ENCODE measurements at places on chromosomes 13 and 19.
A peak's percentile ranks its signal among the peaks of the same experiment; 100 is the strongest.

DNA sequence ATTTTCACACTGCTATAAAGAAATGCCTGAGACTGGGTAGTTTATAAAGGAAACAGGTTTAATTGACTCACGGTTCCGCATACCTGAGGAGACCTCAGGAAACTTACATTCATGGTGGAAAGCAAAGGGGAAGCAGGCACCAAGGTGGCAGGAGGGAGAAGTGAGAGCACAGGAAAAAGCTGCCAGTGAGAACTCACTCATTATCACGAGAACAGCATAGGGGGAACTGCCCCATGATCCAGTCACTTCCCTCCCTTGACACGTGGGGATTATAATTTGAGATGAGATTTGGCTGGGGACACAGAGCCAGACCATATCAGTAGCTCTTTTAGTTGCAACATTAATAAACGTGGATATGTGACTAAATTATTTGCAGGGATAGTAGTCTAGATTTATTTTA is 4.3 kb upstream of the KCTD4 start:
- DNase-seq: no peak

- DNase-seq: no peak
Observed at GRCh38 chr19:16067205-16067938, 8.9 kb upstream of the TPM4 start.

DNA sequence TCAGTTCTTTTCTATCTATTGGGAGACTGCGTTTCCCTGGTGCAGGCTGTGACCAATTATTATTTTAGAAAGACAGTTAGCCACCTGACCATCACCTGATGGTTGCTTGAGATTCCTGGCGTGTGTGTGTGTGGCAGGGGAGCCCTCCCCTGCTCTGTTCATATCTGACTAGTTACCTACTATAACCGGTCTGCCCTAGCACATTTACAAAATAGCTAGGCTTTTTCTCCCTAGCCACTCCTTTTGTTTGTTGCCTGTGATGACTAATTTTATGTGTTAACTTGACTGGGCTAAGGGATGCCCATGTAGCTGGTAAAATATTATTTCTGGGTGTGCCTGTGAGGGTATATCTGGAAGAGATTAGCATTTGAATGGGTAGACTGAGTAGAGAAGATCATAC is 76.9 kb downstream of the OLFM4 start:
- DNase-seq: no peak

GRCh38 chr13:113775451-113776145 is 16.6 kb downstream of the TMEM255B start:
- no peak for DNase-seq

GRCh38 chr13:40961214-40961613 is 57.9 kb downstream of the ELF1 start:
- DNase-seq: no peak

DNA sequence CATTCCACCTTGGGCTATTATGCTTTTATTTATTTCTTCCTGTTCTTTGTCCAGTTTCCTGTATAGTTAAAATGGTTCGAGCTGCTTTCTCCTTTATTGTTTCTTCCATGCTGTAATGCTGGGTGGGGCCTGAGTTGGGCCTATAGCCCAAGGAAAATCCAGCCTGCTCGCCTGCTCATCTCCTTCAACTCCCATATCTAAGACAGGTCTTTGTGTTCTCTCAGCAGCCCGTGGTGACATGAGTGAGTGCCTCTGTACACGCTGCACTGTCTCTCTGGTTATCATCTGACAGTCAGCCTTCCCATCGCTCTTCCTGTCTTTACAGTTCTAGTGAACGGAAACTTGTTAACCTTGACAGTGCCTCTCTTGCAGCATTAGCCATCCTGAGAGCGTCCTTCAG is 221.9 kb upstream of the SLC10A2 start:
- DNase-seq: no peak

DNA sequence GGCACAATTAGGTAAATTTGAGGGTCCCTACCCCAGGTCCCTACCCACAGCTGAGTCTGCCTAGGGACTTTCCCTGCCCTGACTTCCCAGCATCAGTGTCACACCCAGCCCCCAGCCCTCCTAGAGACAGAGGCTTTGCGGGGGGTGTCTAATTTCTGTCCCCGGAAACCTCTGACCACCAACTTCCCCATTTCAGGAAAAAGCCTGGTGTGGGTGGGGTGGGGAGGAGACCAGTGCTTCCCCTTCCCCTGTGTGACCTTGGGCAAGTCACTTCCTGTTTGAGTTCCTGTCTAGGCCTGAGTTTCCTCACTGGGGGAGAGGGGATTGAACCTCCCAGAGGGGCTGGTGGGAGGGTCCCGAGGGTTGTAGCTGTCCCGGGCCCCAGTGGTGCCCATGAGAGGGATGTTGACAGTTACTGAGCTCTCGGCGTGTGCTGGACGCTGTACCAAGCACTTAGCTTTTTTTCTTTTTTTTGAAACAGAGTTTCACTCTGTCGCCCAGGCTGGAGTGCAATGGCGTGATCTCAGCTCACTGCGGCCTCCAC is 7.9 kb downstream of the VASP start:
- peak; percentile 42 for DNase-seq

- no peak for DNase-seq
Observed at GRCh38 chr13:91313103-91313502, 34.4 kb upstream of the MIR17HG start.

DNA sequence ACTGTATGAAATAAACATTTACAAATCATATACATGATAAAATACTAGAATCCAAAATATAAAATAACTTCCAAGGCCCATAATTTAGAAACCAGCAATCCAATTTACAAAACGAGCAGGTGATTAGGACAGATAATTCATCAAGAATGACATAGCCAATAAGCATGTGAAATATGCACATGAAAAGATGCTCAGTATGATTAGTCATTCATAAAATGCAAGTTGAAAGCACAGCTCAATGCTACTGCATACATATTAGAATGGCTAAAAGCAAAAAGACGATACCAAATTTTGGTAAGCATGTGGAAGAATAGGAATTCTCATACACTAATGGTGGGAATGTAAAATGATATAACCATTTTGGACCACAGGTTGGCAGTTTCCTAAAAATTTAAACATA is 837.2 kb upstream of the MIR17HG start:
- no peak for DNase-seq

GRCh38 chr19:10747674-10748073 is 29.8 kb downstream of the DNM2 start:
- no peak for DNase-seq

DNA sequence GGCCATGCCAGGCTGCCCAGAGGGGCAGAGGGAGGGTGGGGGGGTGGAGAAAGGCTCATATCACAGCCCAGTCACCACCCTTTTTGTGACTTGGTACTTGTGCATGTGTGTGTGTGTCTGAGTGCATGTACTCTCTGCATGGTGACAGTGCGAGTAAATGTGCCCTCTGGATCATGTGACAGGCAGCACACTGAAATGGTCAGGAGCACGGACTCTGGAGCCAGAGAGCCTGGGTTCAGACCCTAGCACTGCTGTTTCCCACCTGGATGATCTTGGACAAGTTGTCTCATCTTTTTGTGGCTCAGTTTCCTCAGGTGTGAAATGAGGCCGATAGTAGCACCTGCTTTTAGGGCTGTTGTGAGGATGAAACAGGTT is 2.0 kb downstream of the CIC start:
- DNase-seq: no peak

GRCh38 chr13:29165216-29165615 is 345.1 kb downstream of the MTUS2 start:
- no peak for DNase-seq

DNA sequence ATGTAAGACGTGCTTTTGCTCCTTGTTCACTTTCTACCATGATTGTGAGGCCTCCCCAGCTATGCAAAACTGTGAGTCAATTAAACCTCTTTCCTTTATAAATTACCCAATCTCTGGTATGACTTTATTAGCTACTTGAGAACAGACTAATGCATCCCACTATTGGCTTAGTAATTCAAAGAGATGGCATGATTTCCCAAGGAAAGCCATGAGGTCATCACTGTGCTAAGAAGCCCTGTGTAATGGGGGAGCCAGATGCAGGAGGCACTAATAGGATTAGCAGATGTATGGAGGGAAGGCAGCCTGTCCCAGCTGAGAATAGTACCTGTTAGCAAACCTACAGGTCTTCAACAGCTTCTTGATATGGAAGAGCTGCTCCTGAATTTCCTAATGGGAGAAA is 38.1 kb downstream of the RUBCNL start:
- DNase-seq: no peak

- no peak for DNase-seq
Observed at GRCh38 chr19:11073568-11073967, 15.7 kb upstream of the LDLR start.

DNA sequence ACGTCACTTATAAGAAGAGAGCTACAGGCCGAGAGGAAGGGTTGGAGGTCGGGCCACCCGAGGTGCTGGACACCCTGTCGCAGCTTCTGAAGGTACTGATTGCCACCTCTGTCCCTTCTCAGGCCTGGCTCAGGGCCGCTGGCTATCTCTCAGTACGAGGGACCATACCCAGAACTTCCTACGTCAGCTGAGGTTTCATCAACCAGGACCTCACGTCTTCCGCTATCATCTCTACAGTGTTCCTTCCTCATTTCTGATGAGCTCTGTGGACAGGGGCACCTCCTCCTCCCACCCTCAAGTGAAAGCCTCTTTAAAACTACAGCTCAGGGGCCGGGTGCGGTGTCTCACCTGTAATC is 58.2 kb upstream of the USE1 start:
- no peak for DNase-seq

DNA sequence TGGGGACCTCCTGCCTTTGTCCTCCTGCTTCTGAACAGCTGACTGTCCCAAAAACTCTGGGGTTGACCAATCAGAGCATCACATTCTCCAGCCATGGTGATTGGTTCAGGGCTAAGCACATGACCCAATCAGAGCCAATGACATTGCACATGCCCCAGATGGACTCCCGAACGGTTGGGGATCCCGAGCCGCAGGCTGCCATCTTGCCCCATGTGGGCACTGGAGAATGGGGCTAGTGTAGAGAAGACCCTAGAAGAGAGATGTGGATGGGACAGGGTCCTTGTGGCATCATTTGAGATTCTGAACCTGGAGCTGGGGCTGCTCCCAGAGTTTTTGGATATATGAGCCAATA is 31.3 kb upstream of the PEPD start:
- DNase-seq: no peak

DNA sequence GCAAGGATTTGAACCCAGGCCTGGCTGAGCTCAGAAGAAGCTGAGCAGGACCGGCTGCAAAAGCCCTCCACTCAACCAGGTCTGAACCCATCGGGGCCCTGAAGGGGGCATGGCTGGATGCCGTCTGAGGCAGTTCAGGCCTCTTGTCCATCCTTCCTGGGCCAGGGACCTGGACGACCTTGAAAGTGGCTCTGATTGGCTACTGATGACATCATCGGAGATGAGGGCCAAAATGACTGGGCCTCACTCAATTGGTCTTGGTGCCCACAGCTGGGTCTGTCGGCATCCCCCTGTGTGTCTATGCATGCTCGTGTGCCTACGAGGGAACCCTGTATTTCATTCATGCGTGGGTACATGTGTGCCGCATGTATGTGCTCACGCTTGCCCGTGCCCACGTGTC is 71.8 kb downstream of the PTPRS start:
- DNase-seq: no peak

DNA sequence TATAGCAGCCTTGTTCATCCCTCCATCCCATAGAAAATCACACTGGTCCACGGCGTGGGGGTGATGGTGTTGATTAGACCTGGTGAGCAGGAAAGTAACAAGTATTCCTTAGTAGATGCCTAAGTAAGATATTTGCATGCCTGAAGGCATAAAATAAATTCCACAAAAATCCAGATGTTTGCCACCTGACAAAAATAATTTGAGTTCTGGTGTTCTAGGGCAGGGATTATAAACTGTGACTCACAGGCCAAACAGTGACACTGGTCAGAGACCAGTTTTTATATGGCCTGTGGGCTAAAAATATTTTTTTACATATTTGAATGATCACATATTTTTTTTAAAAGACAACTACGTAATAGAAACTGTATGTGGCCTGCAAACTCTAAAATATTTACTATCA is 310.7 kb downstream of the RFC3 start:
- no peak for DNase-seq

DNA sequence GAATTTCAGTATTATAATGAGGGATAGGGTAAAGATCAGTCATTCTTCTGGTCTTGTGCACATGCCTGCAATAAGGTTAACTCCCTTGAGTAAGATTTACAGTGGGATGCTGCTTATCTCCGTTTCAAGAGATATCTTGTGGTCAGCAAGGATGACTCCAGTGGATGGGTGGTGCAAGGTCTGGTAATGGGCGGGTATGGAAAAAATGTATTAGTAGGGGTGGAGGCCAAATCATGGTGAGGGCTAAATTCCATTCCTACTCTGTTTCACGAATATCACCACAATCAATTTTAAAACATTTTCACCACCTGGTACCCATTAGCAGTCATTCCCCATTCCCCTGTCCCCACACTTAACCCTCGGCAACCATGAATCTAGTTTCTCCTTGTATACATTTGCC is 40.6 kb downstream of the CCDC122 start:
- DNase-seq: no peak

GRCh38 chr13:111922086-111922485 is 144.9 kb upstream of the SOX1 start:
- no peak for DNase-seq

GRCh38 chr19:8456064-8456463 is 11.3 kb downstream of the HNRNPM start:
- no peak for DNase-seq
